ENCODE measurements at places on chromosomes 7 and 10. TPM values are rescaled to one million over a fixed set of nuclear protein-coding genes. Genes with fewer than 3 reads are reported as not detected.

SAP25 gene
- total RNA-seq: 5.6 TPM

FMC1 gene
- total RNA-seq: 17.7 TPM

EEPD1 gene
- 12.4 TPM for total RNA-seq

ASZ1 gene
- not detected for total RNA-seq

SLF2 gene
- total RNA-seq: 32.4 TPM

SLC29A4 gene
- total RNA-seq: 2.7 TPM

DNA sequence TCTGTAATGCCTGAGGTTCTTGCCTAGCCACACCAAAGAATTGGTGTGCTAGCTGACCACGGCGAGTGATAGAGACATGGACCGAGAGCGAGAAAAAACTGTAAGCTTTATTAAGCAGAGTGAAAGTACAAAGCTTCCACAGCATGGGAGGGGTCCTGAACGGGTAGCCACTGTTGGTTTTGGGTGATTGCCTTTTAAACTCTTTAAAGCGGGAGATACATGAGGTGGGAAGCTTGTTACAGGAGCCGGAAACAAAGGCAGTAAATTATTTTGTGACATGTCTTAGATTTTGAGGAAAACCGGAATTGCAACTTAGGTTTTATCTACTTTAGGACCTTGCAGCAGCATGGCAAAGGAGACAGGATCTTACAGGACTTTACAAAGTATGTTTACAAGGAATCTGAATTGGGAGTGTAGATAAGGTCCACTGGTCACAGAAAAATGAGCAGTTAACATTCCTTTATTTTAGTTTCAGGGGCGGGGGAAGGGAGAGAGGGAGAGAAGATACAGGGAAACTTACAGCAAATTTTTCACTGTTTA is 252.7 kb upstream of the MBL2 start:
- no peak for ATAC-seq

DNA sequence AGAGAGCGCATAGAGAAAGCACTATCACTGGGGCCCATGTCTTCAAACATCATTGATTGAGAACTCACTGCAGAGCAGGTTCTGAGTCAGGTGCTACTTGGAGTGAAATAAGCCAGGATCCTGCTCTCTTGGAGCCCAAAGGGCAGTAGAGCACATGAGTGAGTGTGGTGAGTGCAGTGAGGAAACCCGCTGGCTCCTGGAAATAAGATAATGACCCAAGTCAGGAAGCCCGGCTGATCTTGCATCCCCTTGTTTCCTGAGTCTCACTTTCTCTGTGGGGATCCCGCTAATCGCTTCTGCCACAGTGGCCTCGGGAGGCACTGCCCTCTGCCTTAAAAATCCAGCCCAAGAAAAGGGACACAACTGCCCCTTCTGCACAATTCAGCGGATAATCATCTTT is 7.1 kb upstream of the FAM107B start:
- ATAC-seq: no peak

DNA sequence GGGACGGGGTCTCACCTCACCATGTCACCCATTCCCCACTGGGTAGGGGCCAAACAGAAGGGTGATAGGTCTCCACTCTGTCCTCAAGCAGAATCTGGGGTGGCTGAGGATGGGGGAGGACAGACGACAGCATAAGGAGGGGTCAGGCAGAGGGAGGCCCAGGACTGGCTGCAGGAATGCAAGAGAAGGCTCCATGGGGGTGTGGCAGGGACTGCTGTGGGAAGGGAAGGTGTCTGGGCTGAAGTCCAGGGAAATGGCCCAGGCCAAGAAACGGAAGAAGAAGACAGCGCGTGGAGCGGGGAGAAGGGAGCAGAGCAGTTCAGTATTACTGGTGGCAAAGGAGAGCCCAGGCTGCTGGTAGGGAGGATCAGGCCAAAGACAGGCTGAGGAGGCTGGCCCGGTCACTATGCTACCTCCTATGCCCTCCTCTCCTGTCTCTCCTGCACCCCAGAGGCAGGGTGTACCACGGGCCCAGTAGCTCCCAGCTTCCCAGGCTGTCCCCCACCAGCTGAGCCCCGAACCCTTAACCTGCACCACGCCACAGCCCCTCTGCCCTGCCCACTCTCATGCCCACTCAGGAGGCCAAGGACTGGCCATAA is 60.9 kb downstream of the GRB10 start:
- no peak for ATAC-seq

- ATAC-seq: no peak
Observed at GRCh38 chr7:37901890-37902524, 14.6 kb downstream of the SFRP4 start.

DNA sequence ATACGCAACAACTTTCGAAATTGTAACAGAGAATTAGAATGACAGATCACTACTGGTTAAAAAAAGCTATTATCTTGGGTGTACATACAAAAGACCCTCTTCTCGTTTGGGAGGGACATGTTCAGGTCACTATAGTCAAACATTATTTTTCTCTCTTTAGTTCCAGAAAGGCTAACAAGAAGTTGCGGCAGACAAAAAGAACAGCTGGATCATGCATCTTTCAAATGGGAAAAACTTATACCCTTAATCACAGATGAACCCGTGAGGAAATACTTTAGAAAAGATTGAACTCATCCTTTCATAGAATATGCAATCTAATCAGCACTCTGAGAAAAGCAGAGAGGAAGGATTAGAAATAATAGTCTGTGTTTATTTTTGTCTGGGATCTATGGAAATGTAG is 72.5 kb downstream of the EVX1 start:
- no peak for ATAC-seq

DNA sequence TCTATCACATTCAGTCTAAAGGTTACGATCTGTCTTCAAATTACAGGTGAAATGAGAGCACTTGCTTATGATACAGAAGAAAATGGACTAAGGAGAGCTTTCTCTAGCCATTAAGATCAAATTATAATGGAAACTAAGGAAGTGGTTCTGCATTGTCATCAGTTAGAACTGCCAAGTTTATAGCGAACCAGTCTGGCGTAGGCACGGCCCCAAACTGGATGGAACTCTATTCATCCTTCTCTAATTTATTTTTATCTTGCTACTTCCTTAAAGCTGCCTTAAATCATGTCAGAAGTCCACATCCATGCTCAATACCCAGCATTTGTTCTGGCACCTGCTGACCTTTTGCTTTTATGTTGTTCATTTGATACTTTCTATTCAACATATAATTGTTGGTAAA is 63.7 kb upstream of the APBB1IP start:
- no peak for ATAC-seq

GRCh38 chr7:43586251-43586900 is 3.5 kb downstream of the STK17A start:
- no peak for ATAC-seq

DNA sequence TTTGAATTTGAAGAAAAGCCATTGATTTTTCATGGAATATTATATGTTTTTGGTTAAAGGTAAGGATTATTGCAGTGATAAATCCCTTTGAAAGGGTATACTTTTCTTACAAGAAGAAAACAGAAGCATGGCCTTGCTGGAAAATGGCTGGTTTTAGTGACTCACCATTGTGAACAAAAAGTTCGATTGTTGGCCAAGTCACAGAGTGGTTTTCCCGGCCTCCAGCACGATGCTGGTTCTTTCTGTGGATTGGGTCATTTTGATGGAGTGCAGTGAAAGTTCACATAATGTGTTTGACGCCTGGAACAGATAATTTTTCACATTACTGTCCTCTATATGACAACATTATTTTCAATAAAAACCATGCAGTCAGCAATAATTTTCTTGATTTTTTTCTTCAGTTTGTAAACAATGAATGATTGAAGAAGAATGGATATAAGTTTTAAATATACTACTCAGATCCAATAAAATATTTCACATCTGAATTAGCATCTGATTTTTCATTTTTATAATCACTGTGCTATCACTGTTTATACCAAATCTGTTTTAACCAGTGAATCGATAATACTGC is 60.9 kb downstream of the RBM20 start:
- ATAC-seq: no peak

DNA sequence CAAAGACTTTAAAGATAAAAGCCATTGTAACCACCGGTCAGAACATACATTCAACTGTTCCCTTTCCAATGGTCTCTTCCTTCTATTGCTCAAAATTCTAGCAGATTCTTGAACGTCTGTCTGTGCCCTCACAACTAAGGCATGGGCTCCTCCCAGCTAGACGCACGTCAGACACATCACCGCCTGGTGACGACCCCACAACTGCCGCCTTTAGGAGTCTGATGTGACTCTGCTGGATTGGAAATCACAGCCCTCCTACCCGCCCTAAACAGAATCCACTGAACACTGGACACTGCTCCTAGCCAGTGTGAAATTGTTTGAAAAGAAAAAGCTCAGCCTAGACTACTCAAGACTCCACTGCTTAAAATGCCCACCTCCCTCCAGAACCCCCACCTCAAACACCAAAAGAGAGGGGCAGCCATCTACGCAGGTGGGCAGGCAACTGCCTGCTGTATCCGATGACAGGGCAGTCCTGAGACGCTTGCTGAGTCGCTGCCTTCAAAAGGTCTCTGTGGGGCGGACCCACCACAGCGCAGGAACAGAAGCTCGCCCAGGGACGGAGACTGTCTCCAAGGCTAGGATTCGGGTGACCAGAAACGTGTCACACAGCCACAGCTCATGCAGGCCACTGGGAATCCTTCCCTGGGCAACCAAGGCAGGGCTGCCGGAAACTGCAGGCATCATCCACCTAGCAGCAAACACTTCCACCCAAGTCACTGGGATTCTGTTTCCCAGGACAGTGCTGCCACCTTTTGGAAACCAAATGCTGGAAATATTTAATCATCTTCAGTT is 34.7 kb downstream of the GSDME start:
- no peak for ATAC-seq

GRCh38 chr10:98892523-98892922 is 343.1 kb downstream of the HPSE2 start:
- ATAC-seq: no peak

- no peak for ATAC-seq
Observed at GRCh38 chr7:100170101-100170897, 1.9 kb upstream of the GAL3ST4 start.

- ATAC-seq: no peak
Observed at GRCh38 chr7:128145191-128145590, 95.9 kb upstream of the LEP start.
